Prostate gland (tissue), 2 donors: ENCODE measurements at places on chromosomes 7 and 10. TPM values are rescaled to one million over a fixed set of nuclear protein-coding genes. Genes with fewer than 3 reads are reported as not detected.

- no peak for DNase-seq
Measured at GRCh38 chr7:131109011-131109758, 218.5 kb upstream of the MKLN1 start.

DNA sequence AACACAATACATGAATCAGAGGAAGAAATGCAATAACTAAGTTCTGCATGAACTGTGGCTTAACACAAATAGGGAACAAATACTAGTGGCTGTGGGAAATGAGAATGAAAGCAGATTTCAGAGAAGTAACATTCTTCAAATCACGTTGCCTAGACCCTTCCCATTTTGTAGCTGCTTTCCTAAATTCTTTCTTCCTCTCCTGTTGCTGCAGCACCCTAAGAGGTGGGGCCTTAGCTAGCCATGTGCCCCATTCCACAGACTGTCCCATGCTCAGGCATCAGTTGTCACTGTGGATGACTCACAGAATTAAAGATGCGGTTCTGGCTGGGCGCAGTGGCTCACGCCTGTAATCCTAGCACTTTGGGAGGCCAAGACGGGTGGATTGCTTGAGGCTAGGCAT is 704.7 kb upstream of the C7orf33 start:
- DNase-seq = no peak

IFIT1B gene
- total RNA-seq = not detected

FAM171A1 gene
- total RNA-seq = 24.2 TPM

DNA sequence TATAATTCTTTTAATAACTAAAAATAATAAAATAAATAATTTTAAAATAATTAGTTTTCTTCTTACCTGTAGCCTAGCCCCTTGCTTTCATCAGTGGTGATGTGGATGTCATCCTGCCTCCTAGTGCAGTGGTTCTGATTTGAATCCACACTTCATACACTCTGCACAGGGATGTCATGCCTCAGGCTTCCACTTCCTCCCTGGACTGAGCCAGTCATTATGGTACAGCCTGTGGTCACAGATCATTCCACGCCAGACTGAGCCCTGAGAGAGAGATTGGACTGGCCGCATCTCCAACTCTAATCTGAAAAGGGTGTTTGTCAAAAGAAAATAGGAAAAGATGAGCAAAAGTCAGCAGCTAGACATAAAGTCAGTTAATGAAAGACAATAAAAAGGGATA is 436.2 kb upstream of the IGFBP3 start:
- no peak for DNase-seq

GRCh38 chr10:132508581-132509443 is 28.8 kb upstream of the INPP5A start:
- DNase-seq = no peak

NPFFR1 gene
- total RNA-seq = 1.1 TPM

DNA sequence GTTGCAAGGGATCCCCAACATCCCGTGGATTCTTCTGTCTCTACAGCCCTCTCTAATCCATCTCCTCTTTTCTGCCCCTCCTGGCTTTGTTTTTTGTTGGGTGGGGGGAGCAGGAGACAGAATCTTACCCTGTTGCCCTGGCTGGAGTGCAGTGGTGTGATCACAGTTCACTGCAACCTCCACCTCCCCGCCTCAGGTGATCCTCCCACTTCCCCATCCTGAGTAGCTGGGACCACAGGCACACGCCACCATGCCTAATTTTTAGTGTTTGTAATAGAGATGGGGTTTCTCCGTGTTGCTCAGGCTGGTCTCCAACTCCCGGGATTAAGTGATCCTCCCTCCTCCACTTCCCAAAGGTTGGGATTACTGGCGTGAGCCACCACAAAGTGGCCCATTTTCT is 121.8 kb downstream of the MYL10 start:
- DNase-seq = no peak

SCRN1 gene
- 33.8 TPM for total RNA-seq

- DNase-seq = no peak
Measured at GRCh38 chr7:39461263-39461820, 104.9 kb upstream of the YAE1 start.

DNA sequence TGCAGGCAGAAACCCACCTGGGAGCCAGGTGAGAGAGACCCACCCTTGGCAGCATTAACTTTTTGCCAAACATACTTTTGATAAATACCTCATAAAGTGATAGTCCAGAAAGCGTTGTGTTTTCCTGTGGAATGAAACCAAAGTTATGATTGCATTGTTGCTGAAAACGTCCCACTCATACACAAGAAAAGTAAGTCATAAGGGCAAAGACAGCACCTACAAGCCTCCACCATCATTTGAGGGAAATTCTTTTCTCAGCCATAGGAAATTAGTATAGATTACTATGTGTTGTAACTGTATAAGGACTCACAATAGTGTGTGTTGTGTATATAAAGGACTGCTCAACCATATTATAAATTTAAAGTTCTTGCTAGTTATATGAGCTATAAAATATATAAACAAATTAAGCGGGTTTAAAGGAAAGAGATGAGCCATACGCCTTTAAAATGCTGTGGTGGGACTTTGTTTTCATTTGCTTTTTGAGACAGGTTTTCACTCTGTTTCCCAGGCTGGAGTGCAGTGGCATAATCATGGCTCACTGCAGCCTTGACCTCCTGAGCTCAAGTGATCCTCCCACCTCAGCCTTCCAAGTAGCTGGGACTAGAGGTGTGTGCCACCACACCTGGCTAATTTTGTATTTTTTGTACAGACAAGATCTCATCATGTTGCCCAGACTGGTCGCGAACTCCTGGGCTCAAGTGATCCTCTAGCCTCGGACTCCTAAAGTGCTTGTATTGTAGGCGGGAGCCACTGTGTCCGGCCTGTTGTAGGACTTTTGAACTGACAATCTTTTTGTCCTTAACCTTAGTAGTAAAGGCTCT is 160.8 kb downstream of the PKD1L1 start:
- DNase-seq = no peak

DNA sequence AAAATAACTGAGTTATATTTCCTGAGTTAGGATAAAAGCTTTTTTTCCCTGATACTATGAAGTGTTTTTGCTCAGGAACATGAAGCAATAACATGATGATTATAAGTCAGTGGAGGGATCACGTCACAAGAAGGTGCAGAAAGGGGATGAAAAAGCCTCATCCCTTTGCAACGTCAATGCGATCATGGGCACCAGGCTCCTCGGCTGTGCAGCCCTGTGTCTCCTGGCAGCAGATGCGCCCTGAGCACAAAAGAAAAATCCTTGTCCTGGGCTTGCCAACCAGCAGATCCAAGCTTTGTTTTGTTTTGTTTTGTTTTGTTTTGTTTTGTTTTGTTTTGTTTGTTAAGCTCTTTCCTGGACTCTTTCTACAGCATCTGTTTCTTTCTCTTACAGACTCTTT is 103.5 kb upstream of the PRSS1 start:
- DNase-seq = no peak

DNA sequence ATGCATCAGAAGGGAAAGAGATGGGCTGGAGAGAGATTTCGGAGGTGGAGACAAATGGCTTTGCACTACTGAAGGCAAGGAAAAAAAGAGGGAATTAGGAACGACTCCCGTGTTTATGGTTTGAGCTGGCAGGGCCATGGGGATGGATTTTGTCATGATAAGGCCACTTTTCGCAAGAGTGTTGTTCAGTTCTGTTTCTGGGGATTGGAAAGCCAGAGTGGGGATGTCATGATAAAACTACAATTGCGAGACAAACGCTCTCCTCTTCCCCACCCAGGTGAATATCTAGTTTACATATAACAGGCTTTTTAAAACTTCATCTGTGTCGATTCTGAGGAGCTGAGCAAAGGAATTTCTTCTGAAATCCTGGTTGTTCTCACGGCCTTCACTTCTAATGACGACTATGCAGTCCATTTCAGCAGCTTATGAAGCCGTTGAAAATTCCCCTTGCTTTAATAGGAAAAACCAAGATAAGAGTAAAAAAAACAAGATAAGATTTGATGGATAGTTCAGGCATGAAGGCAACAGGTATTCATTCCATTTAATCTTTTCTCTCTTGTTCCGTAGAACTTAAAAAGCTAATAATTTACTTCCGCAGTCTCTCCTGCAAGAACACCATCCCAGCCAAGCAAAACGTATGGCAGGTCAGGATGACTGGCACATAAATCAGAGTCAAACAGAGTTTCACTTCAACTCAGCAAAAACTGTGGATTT is 245.6 kb upstream of the PITRM1 start:
- no peak for DNase-seq

ITPRID1 gene
- total RNA-seq = not detected

DNA sequence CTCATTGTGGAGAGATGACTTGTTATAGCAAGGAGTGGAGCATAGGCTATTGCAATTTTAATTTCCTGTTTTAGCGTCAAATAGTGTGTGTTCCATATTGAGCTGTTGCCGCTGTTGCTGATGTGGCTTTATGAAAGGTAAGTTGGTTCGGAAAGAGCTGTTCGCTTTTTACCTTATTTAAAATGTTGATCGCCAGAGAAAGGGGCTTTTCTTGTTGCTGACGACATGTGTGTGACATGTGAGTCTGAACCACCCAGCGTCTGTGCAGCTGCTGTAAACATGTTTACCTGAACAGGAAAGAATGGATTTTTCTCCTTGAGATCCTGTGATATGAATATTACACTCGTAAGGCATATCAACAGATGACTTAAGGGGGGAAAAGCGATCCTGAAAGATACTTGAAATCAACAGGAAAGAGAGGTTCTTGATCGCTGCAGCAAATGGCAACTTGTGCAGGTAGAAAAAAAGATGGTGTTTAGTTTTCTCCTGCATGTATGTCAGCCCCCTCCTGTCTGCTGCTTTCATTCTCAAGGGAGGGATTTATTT is 2.5 kb downstream of the ZEB1 start:
- no peak for DNase-seq

NXPH1 gene
- total RNA-seq = not detected

JAZF1 gene
- total RNA-seq = 9.3 TPM

- no peak for DNase-seq
Measured at GRCh38 chr7:114678116-114678515, 243.8 kb upstream of the MDFIC start.

CYCS gene
- 36.3 TPM for total RNA-seq

CHAT gene
- 0.40 TPM for total RNA-seq

GRCh38 chr10:124573726-124574455 is 112.3 kb downstream of the LHPP start:
- DNase-seq = no peak

DNA sequence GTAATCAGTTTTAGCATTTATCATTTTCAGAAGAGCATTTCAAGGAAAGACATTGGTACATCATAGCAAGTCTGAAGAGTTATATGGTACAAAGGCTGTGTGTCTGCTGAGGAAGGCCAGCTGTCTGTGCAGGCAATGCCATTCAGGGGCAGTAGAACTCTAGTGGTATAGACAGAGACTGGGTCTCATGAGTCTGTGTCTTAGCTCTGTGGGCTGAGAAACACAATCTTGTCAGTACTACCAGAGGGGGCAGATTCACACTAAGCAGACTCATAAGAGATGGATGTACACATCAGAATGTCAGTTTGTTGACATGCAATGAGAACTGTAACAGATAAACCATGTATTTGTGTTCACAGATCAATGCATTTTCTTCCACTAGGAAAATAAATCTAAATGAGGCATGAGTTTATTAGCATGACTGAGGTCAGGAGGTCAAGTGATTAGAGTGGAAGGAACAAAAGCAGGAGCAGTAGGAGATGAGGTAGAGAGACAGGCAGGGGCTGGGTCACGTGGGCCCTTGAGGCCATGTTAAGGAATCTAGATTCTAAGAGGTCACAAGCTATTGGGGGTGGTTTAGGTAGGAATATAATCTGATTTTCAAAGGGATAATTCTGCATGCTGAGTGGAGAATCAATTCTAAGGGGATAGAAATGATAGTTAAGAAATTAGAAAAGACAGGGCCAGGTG is 7.5 kb upstream of the GGCT start:
- DNase-seq = no peak

- no peak for DNase-seq
Measured at GRCh38 chr7:22110881-22111280, 165.2 kb upstream of the CDCA7L start.

DNA sequence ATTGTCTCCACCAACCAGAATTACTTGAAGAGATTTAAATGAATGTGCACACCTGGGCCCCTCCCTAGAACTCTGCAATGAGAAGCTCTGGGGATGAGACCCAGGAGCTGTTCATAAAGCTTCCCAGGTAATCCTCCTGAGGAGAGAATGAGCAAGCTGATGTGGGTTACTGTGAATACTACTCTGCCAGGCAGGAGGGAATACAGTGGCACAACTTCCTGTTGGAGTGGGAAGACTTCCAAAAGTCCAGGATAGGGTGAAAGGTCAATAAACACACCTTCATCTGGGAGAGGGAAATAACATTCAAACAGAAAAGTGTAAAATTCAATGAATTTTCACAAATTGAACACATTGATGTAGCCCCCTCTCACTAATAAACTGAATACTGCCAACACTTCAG is 351.4 kb downstream of the ABCA13 start:
- DNase-seq = no peak

GJD4 gene
- total RNA-seq = not detected

OR2A14 gene
- not detected for total RNA-seq
